ENCODE measurements at places on chromosomes 2 and 18.

DNA sequence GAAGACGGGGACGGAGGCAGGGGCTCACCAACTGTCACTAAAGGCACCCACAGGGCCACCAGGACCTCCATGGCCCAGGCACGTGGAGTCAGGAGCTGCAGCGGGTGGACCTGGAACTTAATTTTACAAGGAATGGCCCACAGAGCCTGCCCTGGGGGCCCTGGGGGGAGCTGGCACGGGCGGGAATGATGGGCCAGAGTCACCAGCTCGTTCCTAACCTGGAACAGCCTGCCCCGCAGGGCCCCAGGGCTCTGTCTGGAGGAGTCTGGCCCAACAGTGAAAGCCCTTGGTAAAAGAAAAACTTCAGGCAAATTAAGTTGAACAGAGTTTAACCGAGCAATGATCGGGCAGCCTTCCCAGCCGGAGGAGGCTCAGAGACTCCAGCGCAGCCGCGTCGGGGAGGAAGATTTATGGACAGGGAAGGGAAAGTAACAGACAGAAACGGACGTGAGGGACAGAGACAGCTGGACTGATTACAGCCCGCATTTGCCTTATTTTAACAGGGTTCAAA, 118.4 kb upstream of the TMEM18 start:
- DNase-seq, result no peak

- no peak for DNase-seq
Measured at GRCh38 chr18:31490387-31490786, 7.6 kb upstream of the DSG2 start.

GRCh38 chr2:184685999-184686841, 87.9 kb downstream of the ZNF804A start:
- no peak for DNase-seq

DNA sequence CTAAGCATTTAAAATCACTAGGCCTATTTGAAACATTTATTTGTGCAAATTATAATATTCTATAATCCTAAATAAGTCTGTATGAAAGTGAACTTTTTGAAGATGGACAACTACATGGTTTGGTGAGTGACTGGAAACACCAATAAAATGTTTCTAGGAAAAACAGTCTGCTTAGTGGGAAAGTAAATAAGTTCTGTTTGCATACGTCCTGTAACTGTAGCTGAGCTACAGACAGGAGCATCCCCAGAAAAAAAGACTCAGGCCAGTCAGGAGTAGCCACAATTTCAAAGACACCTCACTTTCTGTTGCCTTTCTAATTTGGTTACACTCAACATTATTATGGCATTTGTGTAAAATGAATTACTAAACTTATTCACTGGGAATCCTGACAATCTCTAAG, 28.4 kb upstream of the KCNJ3 start:
- DNase-seq, result no peak

- DNase-seq, result no peak
Measured at GRCh38 chr2:220227266-220227920, 600.0 kb downstream of the SLC4A3 start.

DNA sequence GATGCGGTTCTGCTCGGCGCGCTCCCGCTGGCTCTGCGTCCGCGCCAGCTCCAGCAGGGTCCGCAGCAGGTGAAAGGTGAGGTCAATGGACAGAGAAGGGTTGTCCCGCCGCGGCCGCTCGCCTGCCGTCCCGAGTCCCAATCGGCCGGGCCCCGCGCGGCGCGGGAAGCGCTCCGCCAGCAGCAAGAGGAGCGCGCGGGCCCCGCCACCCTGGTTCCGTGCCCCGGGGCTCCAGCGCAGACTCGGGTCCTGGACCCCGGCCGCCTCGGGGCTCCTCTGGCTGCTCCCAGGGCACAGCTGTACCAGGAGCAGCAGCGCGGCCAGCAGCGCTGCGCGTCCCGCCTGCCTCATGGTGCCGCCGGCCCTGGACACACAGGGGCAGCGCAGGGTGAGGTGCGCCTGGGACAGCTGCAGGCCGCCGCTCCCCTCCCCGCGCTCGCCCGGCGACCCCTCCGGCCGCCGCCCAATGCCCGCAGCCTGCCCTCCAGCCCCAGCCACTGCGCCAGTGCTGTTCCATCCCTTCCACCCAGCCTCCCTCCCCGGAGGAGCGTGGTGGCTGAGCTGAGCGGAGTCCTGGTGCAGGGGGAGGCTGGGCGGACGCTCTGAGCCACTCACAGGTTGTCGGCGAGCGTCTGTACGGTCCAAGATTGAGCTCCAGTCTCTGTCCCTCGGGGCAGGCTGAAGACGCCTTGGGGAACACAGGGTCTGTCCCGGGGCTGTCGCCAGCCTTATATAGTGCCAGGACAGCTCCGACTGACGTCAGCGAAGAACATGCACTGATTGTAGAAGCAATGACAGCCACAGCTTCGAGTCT, 493 bp downstream of the UCN start:
- no peak for DNase-seq

DNA sequence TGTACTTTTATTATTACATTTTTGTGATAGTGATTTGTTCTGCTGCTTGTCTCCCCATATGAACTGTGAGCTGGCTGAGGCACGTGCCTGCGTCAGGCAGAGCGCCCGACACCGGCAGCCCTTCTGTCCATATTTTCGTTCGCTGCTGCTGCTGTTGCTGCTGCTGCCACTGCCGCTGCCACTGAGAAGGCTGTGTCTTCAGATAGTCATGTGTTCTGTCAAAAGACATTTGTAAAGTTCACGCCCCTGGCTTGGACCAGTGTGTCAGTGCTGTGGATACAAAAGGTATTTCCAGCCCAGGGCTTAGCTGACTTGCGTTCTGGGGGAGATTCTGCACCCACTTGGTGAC, 47.0 kb downstream of the TWIST2 start:
- no peak for DNase-seq

GRCh38 chr2:124798551-124798950, 773.5 kb downstream of the CNTNAP5 start:
- no peak for DNase-seq

DNA sequence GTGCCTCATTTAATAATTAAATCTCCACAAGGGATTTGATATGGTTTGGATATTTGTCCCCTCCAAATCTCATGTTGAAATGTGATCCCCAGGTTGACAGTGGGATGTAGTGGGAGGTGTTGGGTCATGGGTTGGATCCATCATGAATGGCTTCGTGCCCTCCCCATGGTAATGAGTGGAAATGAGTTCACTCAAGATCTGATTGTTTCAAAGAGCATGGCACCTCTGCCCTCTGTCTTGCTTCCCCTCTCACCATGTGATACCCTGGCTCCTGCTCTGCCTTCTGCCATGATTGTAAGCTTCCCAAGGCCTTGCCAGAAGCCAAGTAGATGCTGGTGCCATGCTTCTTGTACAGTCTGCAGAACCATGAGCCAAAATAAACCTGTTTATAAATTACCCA, 15.0 kb upstream of the RAB27B start:
- no peak for DNase-seq

DNA sequence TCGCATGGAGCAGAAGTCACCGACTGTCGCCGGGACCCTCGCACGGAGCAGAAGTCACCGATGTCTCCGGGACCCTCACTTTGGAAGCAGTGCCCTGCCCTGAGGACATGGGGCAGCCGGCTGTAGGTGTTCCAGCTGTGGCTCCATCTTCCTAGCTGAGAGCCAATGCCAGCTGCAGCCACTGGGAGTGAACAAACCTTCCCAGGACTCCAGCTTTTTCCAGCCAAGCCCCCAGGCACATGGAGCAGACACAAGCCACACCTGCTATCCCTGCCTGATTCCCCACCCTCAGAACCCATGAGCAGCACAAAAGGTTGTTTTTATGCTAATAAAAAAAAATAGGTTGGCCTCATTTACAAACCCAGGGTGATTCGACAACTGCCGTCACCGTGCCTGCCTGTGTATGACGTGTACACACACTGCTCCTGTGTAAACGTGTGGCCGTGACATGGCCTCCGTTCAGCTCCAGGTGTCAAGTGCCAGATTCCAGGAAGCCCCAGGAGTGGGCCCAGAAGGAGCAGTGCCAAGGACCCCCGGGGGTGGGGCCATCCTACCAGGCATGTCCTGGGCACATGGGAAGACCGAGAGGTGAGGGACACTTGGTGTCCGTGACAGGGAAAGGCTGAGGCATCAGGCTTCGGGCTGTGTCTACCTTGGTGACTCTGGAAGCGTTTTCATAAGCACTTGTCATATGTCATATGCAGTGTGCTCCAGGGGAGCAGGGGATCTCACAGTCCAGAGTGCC, 91.5 kb downstream of the EIPR1 start:
- no peak for DNase-seq
